ENCODE measurements at places on chromosomes 16 and 17.

DNA sequence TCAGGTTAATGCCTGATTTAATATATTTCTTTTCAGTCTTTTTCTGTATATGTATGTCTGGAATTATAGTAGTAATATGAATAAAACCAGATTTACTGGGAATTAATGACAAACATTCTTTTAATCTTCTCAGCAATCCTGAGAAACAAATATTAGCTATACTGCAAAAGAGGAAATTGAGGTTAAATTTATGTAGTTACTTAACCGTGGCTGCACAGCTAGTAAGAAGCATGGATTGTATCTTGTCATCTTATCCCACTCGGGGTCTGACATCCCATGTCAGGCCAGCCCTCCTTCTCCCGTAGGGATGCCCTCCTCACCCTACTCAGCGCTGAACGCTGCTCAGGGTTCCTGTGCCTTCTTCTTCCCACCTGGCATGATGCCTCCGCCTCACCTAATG lies 143.0 kb downstream of the FTO start:
- no peak for DNase-seq

GRCh38 chr16:65497571-65497970 lies 375.7 kb upstream of the CDH11 start:
- DNase-seq, result no peak

DNA sequence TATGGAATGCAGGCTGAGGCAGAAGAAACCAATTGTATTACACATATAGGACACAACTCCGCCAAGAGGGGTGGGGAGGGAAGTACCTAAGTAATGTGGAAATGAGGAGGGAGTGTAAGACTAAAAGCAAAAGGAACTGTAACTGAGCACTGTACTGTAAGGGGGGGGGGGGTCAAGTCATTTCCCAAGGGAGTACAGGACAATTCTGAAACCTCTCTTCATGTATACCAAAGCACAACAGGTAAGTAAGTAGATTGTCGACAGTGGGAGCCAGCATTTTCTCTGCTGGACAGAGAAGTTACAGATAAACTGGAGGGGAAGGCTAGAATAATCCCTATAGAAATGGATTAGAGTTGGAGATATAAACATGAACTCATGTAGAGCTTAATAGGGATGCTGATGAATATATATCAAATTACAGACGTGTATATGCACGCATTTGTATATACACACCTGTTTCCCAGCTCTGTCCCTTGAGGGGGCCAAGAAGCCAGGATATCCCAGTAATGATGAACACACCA lies 6.4 kb downstream of the USP22 start:
- DNase-seq, result no peak

DNA sequence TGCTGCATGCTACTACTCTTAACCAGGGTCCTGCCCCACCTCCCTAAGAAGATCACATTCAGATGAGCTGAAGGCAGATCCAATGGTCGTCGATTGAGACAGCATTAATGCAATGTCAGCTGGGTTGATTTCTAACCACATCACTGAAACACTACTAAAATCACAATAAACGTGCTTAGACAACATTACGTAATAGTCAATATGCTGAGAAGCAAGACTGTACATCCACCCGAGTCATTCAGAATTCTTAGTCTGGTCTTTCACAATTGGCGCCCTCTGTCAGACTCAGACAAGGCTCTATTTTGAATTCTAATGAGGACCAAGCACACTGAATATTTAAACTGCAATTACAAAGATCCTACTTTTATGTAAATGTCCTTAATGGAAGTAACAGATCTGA lies 205.2 kb downstream of the STX8 start:
- no peak for DNase-seq

DNA sequence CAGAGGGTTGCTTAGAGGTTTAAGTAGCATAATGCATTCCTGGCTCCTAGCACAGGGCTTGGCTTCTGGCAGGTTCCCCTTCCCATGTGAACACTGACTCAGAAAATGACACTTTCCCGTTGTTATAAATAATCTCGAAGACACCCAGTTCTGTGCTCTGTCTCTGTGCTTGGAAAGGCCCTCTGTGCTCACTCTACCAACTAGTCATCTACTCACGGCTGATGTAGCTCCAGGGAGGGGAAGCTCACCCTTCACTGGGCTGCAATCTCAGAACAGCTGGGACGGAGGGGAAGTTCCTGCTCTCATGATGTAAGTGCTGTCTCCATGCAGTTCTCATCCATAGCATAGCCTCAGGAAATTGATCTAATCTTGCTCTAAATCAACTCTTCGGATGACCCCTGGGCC lies 230.5 kb upstream of the ASIC2 start:
- no peak for DNase-seq

All from activated CD4-positive, alpha-beta T cell treated with anti-CD3 and anti-CD28 coated beads, Interleukin-2, amount 50 U/mL, for 16 hours (primary cell).